ENCODE measurements at places on chromosomes 12 and 14.

DNA sequence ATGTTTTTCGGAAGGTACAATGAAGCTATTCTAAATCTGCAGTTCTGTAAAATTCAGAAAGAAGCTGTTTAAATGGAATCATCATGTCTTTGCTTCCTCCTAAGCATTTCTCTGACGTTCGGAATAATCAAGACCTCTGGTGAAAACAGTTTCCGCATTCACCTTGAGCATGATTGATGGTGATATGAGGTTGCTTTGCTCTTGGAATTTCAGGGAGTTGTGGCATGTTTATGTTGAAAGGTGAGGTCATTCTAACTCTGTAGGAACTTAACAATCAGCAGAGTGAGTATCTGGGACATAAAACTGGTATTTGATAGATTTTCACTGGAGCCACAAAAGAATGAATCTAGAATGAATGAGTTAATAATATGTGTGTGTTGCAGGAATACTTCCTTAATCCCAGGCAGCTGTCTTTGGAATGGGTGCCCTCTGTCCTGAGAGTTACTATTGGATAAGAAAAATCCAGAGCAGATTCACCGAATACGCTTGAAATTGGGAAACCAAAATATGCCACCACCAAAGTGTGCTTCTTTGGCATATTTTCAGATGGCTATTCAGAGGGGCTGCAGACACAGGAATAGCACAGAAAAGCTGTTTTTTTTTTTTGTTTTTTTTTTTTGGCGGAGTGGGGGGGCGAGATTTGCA, 599.1 kb downstream of the CCER1 start:
- no peak for DNase-seq

- DNase-seq: peak; percentile 98
Measured at GRCh38 chr12:106645074-106645421, 62.2 kb downstream of the RFX4 start.

DNA sequence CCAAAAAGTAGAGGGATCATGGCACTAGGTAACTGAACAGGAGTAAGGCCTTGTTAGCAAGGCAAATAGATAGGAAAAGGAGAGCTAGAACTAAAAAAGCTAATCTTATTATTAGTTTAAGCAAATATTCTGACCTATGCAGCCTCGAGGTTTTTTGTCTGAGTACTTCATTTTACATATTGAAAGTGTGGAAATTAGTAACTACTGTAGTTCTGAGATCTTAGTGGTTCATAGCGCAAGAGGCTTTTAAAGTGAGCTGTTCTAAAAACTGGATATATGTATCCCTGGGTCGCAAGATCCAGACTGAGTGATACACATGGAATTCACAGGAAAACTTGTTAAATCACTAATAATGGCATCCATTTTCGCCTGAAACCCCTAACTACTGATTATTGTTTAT, 411.0 kb upstream of the SOX5 start:
- DNase-seq: no peak

DNA sequence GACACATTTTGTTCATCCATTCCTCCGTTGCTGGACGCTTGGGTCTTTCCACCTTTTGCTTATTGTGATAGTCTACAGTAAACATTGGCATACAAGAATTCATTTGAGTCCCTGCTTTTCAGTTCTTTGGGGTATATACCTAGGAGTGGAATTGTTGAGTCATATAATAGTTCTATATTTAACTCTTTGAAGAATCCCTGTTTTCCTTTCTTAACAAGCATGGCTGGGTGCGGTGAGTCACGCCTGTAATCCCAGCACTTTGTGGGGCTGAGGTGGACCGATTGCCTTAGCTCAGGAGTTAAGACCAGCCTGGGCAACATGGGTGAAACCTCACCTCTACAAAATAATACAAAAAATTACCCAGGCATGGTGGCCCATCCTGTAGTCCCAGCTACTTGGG, 75.4 kb downstream of the CCDC92 start:
- DNase-seq: no peak

DNA sequence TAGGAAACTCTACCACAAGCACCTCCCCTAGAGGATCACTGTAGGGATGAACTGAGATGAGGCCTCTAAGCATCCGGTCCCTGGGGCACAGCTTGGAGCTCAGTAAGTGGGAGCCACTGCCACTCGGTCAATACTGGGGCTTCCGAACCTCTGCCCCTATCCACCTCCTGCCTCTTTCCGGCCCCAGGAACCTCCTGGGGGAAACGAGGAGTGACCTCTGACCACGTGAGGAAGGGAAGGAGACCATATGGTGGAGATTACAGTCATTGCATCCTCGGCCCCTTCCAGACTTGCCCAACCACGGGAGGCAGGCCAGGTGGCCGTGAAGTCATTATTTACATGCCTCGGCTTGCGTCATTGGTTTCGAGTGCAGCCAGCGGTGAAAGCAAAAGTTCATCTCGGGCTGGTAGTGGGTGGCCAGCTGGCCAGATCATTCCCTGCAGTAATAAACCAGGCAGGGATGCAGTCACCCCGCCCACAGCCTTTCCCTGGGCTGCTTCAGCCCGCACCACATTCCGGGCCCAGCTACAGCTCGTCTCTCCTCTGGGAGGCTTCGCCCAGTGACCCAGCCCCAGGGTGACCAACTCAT, 65.4 kb downstream of the C14orf132 start:
- peak; percentile 96 for DNase-seq

DNA sequence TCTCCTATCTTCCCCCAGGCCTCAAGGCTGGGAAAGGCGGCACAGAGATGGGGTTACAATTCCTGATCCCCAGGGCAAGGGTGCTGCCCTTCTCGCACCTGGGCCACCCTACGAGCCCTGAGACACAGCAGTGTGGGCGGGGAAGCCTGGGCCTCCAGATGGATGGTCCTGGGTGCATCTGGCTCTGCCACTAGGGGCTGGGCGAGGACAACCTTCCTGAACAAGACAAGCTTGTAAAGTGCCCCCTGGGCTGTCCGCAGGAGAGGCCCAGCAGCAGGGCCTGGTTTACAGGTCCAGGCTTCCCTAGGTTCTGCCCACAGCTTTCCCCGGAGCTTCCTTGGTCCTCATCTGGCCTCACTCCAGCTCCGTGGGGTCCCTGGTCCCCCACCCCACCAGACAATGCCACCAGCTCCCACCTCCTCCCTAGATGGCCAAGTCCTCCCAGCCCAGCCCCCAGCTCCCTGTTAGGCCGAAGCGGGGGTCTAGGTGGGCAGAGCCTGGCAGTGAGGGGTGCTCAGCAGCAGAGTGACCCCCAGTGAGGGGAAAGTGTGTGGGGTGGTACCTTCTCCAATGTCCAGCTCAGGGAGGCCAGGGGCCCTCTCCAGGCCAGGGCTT, 8.9 kb downstream of the ARL6IP4 start:
- no peak for DNase-seq

- DNase-seq: peak; percentile 46
Measured at GRCh38 chr12:685388-685787, 22.1 kb upstream of the NINJ2 start.

DNA sequence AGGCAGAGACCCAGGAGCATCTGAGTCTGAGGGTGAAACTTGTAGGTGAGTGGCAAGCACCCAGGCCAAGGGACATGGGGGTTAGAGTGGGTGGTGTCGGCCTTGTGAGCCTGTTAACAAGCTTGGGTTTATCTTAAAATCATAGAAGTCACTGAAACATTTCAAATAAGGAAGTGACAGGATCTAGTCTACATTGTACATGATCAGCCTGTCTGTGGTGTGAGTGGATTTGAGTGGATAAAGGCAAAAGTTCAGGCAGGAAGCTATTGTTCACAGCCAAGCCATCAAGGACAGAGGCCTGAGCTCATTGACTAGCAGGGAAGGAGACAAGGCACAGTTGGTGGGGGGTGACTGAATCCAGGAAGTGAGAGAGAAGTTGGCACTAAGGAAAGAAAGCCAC, 59.3 kb upstream of the FKBP4 start:
- DNase-seq: peak; percentile 23

- DNase-seq: no peak
Measured at GRCh38 chr12:25263594-25263993, 12.9 kb upstream of the KRAS start.

DNA sequence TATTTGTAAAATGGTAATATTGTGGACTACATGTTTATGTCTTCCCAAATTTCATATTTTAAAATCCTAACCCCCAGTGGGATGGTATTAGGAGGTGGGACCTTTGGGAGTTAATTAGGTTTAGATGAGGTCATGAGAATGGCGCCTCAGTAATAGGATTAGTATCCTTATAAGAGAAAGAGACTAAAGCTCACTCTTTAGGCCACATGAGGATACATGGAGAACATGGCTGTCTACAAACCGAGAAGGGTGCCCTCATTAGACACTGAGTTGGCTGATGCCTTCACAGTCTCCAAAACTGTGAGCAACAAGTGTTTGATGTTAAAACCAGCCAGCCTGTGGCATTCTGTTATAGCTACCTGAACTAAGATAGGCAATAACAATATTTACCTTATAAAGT, 58.3 kb upstream of the OTOGL start:
- no peak for DNase-seq

DNA sequence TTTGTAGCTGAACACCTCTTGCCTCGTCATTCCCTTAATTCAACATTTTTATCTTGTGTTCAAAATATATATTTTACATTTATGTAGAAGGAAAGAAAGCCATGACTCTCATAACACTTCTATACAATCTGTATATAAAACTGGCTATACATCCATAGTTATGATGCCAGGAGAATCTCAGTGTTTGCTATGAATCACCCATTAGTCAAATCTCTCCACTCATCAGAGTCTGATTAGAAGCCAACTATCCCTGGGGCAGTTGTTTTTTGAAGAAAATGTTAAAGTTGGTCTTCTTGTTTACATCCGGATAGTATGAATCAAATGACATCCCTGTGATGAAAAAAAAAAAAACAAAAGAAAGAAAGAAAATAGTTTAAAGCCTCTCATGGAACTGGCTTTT, 503.9 kb downstream of the NELL2 start:
- peak; percentile 24 for DNase-seq

- DNase-seq: no peak
Measured at GRCh38 chr14:100222224-100223093, 16.5 kb upstream of the YY1 start.

- DNase-seq: no peak
Measured at GRCh38 chr14:95652690-95653089, 33.5 kb upstream of the TCL1B start.

GRCh38 chr12:98745578-98746391, 100.7 kb downstream of the APAF1 start:
- DNase-seq: peak; percentile 52

DNA sequence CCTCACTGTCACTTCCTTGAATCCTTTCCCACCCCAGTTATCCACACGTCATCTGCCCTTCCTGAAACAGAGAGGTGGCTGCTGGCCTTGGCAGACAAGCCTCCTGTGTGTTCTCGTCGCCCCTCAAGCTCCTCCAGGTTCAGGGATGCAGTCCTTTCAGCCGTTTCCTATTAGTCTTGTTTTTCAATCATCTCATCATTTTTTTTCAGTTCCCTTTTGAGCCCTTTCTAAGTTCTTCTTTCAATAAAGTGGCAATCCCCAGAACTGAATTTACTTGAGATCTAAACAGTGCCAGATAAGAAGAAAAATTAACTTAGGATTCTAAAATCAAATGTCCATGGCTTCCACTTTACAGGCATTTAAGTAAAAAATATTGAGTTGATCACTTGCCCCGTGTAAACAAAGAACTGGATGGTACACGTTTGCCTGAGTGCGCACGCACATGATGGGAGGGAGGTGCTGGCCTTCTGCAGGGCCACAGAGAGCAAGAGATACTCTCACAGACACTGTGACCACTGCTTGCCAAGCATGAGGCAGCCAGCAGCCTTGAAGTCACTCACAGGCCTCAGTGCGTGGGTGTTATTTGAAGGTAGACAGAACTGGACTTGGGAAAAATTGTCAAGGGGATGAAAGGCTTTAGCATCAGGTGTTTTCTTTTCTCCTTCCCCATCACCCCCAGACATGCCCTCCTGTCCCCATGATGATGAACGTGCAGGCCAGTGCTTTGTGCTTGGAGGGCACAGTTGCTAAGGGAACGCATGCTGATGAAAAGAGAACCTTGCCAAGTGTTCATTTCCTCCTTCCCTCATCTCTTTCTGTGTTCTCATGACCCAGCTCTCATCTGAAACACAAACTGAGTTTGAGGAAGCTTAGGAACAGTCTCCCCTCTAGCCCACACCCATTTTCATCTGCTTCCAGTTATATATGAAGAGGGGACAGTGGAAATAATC, 408.3 kb downstream of the EGLN3 start:
- no peak for DNase-seq

- DNase-seq: no peak
Measured at GRCh38 chr12:19891936-19892591, 452.8 kb downstream of the AEBP2 start.

GRCh38 chr12:96698521-96698920, 208.5 kb upstream of the NEDD1 start:
- no peak for DNase-seq

GRCh38 chr12:54404061-54405004, 14.7 kb downstream of the ITGA5 start:
- peak; percentile 76 for DNase-seq

GRCh38 chr12:77572371-77572770, 258.3 kb upstream of the NAV3 start:
- DNase-seq: peak; percentile 1

DNA sequence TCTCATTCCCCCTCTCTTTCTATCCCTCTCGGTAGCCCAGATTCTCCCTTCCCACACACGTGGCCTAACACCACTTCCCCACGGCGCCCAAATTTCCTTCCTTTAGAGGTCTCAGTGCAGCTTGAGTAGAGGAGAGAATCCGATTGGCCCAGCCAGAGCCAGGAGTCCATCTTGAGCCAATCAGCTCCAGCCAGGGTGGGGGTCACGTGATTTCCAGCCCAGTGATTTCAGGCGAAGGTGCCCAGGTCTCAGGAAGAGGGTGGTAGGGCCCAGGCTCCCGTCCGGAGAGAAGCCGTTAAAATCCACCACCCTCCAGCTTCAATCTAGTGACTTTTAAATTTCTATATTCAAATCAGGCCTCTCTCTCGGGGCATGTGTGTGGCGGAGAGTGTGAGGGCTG, 45.2 kb upstream of the MYL2 start:
- peak; percentile 28 for DNase-seq

GRCh38 chr12:2970744-2971143, 11.5 kb downstream of the TEAD4 start:
- peak; percentile 30 for DNase-seq
